ENCODE measurements at places on chromosomes 7 and 10.

DNA sequence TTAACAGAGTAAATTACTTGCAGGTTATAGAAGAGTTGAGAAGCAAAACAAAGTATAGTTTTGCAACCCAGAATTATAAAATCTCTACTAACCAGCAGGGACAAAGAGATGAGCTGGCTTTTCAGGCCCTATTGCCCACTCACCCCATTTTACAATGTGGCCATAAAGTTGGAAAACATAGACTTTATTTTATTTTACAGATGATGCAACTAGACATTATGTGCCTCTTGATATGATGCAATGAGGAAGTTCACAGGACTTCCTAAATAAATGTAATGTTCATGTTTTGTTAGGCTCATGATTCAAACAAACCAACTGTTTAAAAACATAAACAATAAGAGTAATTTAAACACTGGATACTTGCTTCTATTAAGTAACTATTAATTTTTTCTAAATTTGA, 141.1 kb upstream of the WNT16 start:
- no peak for DNase-seq

- no peak for DNase-seq
Observed at GRCh38 chr10:81865581-81865980, 9.4 kb upstream of the NRG3 start.

GRCh38 chr7:112086496-112087254, 119.5 kb downstream of the DOCK4 start:
- DNase-seq, result no peak

GRCh38 chr7:141522657-141523342, 28.4 kb upstream of the AGK start:
- DNase-seq, result no peak

GRCh38 chr7:137110091-137110509, 233.4 kb downstream of the PTN start:
- no peak for DNase-seq

DNA sequence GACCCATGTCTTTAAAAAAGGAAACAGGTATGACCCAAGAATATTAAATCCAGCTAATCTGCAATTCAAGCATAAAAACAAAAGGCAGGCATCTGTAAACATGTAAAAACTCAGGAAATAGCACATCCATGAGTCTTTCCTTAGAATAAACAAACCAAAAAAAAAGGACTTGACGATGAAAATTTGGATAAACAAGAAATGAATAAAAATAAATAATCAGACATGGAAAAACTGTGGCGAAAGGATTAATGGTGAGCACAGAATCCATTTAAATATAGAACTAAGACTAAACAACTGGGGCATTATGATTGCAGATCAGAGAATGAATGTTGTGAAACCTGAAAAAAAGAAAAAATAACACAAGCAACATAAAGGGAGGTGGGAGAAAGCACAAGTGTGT, 170.1 kb downstream of the DOCK4 start:
- DNase-seq, result no peak

DNA sequence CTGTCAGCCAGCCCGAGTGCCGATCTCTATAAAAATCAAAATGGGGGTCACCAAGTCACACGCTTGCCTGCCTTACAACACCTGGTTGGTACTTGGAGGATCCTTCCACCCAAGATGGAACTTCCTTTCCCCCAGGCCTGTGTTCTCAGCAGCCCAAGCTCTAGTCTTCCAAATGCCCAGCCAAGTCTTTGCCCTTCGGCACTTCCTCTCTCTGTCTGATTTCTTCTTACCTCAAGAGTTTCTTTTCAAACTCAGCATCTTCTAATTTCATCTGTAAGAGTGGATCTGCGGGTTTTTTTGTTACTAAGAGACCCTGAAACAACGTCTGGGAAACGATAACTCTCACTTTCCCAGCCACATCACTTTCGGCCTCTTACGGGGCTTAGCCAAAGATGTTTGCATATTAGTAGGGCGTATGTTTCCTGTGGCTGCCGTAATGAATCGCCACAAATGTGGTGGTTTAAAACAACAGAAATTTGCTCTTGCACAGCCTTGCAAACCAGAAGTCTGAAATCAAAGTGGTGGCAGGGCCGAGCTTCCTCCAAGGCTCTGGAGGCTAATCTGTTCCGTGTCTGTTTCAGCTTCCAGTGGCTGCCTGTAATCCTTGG, 219.9 kb downstream of the TCF7L2 start:
- DNase-seq, result no peak

DNA sequence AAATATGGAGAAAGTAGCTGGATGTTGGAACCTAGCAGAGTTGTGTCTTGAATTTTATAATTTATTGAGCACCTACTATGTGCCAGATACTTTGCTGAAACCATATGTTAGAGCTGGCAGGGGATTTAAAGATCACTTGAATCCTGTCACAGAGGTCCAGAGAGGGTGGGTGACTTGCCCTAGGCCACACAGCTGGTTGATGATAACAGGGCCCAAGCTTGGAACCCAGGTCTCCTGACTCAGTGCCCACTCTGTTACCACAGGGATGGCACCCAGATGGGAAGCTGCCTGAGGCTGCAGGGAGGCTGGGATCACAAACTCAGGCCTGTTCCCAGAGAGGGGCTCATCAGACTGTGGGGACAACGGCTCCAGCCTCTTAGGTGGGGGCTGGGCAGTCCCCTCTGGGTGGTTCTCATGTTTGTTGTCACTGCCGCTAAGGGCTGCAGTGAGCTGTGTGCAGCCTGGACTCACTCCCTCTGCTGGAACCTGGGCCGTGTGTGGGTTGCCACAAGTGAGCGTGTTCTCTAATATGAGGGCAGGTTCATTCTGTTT, 18.6 kb downstream of the GOLGA7B start:
- no peak for DNase-seq

DNA sequence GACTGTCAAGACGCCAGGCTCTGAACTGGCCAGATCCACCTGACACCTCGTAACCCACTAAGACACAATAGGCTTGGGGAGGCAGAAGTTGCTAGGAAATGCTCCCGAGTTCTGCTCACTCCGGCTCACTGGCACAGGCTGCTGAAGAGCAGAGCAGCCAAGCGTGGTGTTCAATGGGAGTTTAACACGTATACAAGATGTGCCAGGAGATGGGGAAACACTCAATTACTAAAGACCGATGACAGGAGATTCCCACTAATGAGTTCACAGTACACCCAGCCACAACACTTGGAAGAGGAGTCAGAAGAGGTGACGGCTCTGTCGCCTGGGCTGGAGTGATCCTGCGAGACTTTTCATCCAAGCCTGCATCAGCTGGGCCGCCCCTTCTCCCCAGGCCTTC, 303.4 kb downstream of the GFRA1 start:
- no peak for DNase-seq
